Stimulated activated CD8-positive, alpha-beta memory T cell treated with anti-CD3 and anti-CD28 coated beads, Interleukin-15, amount 100 ng/mL, for 4 hours (primary cell): ENCODE measurements at places on chromosomes 6 and 20.

GRCh38 chr20:45407067-45407745, 883 bp upstream of the DBNDD2 start:
- no peak for DNase-seq

- no peak for DNase-seq
Observed at GRCh38 chr6:130494729-130495128, 128.9 kb downstream of the TMEM200A start.

DNA sequence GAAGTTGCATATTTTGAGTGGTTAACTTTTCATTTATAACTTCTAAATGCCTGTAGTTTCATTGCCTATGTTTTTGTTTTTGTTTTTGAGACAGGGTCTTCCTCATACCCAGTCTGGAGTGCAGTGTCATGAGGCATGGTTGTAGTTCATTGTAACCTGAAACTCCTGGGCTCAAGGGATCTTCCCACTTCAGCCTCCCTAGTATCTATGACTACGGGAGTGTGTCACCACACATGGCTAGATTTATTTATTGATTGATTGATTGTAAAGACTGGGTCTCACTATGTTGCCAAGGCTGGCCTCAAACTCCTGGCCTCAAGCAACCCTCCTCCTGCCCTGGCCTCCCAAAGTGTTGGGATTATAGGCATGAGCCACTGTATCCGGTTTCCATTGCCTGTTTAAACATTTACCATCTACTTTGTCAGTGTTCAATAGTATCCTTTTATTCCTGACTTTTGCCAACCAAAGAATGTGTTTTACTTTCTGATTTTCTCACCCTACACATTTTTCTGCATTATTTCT, 144.6 kb downstream of the CDKAL1 start:
- no peak for DNase-seq

GRCh38 chr6:121765060-121765459, 329.6 kb downstream of the GJA1 start:
- DNase-seq: no peak

DNA sequence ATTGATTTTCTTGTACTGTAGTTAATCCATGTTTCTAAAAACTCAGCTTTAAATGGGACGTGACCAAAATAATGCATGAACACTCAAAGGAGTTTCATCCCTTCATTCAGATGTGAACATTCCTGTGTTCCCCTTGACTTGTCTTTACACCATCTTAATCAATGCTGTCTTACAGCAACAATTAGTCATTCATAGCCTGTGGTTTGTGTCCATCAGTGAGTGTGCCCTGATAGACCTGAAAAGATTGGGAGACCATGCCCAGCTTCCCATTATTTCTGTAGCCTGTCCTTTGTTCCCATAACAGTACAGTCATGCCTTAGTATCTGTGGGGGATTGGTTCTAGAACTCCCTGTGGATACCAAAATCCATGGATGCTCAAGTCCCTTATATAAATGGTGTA, 23.9 kb downstream of the NT5E start:
- DNase-seq: no peak

GRCh38 chr6:70219943-70220613, 82.8 kb downstream of the COL9A1 start:
- DNase-seq: no peak

GRCh38 chr20:19780261-19780660, 22.2 kb downstream of the RIN2 start:
- no peak for DNase-seq

DNA sequence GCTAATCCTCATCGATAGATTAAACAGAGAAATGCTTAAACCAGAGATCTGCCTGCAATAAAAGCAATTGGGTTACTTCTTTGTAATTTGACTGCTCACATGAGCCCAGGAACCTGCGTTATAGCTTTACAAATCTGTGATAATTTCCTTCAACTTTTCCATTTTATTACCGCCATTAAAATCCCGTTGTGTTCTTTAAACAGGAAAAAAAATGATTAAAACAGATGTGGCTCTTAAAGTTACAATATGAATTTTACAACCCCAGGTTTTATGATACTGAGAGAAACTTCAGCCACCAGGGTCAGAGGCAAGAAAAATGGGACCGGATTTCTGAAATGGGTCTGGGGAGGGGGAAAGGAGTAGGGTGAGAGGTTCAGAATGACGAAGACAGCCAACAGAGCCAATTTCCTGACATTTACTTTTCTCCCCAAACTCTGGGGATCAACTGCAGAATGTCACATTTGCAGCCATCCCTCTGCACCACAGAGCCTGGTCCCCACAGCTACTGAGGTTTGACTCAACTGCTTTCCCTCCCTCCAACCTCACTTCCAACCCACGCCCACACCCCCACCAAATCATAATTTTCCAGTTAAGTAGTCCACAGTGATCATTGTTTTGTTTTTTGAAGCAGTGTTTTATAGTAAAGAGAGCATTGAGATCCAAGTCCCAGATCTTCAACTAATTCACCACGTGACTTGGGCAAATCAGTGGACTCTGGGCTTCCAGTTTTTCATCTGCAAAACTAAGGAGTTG, 77.6 kb upstream of the EYA2 start:
- no peak for DNase-seq

- no peak for DNase-seq
Observed at GRCh38 chr20:17507032-17507431, 24.1 kb downstream of the BFSP1 start.

DNA sequence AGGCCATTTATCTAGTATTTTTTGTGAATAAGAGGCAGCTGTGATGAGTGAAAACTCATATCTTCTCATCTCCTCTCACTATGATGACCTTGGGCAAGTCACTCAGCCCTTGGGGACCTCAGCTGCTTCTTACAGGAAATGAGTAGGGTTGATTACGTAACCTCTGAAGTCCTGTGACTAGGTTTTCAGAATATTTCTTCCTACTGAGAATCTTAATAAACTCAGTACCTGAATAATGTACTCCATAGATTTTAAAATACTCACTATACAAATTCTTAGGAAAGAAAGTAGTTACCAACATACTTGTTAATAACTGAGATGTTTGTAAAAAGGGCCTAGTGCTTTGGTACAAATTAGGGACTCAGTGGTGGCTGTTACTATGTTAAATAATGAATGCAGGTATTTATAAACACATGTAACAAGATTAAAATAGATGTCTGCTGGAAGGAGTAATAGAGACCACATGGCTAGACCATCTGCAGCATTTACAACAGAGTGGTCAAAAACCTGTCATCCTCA, 60.9 kb downstream of the RPRD1B start:
- DNase-seq: no peak
